ENCODE measurements at places on chromosomes 16 and 17.
A peak's percentile ranks its signal among the peaks of the same experiment; 100 is the strongest.

DNA sequence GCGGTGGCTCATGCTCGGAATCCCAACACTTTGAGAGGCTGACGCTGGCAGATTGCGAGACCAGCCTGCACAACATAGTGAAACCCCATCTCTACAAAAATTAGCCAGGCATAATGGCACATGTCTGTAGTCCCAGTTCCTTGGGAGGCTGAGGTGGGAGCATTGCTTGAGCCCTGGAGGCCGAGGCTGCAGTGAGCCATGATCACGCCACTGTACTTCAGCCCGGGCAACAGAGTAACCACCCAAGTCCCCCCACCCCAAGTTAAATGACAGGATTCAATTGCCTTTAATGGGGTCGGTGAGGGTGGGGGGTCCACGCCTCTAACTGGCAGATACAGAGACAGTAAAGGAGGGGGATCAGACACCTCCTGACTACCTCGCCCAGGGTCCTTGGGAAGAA, 44.9 kb downstream of the EMP2 start:
- DNase-seq, result no peak

- no peak for DNase-seq
Observed at GRCh38 chr17:57105591-57105990, 20.5 kb downstream of the AKAP1 start.

GRCh38 chr17:7348478-7349242, 3.3 kb upstream of the KCTD11 start:
- DNase-seq, result no peak

GRCh38 chr17:64448665-64449512, at the start of gene MILR1:
TSS of gene MILR1 (plus strand) at chr17:64449115. CDS start at chr17:64449169, 54 bp downstream.
- DNase-seq, result no peak

GRCh38 chr17:77690271-77691161, 268.0 kb upstream of the TNRC6C start:
- no peak for DNase-seq

DNA sequence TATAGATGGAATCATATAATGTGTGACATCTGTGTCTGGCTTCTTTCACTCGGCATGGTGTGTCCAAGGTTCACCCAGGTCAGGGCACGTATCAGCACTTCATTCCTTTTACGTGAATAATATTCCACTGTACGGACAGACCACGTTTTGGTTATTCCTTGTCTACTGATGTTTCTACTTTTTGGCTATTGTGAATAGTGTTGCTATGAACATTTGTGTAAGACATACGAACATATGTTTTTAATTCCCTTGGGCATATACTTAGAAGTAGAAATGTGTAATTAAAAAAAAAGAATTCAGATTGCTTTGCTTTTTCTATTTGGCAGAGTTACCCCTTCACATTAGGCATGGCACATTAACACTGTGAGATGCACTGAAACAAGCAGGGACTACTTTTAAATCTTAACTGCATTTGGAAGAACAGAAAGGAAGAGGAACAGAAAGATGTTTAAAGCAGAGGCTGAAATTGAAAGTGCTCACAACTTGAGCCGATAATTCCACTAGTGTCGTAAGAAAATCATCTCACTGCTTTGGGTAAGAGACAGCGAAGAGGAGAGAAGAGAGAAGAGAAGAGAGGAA, 105.3 kb downstream of the VPS53 start:
- no peak for DNase-seq

DNA sequence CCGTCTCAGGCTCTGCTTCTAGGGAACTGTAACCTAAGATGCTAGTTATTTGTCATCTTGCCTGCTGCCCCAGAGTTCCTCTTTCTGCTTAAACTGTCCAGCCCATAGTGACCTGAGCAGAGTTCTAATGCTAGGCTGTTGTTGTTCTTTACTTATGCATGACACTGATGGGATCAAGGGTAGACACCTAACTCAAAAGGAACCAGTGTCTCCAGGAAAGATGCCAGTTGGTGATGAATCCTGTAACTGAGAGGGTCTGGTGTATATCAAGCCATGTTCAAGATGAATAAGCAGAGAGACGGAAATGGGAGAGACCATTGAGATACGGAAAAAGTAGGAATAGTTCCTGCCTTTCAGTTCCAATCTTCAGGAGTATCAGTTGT, 13.7 kb downstream of the APOH start:
- no peak for DNase-seq

GRCh38 chr17:61399131-61400065, at the start of gene TBX2:
TSS of gene TBX2 (plus strand) at chr17:61399843. CDS start at chr17:61400177, 334 bp downstream.
- peak; percentile 72 for DNase-seq

GRCh38 chr16:3950343-3951193, 70.1 kb upstream of the CREBBP start:
- DNase-seq, result no peak

- DNase-seq, result no peak
Observed at GRCh38 chr17:39151150-39151942, at the start of gene PLXDC1. TSS of gene PLXDC1 (minus strand) at chr17:39151637. CDS start at chr17:39151437, 200 bp downstream.

DNA sequence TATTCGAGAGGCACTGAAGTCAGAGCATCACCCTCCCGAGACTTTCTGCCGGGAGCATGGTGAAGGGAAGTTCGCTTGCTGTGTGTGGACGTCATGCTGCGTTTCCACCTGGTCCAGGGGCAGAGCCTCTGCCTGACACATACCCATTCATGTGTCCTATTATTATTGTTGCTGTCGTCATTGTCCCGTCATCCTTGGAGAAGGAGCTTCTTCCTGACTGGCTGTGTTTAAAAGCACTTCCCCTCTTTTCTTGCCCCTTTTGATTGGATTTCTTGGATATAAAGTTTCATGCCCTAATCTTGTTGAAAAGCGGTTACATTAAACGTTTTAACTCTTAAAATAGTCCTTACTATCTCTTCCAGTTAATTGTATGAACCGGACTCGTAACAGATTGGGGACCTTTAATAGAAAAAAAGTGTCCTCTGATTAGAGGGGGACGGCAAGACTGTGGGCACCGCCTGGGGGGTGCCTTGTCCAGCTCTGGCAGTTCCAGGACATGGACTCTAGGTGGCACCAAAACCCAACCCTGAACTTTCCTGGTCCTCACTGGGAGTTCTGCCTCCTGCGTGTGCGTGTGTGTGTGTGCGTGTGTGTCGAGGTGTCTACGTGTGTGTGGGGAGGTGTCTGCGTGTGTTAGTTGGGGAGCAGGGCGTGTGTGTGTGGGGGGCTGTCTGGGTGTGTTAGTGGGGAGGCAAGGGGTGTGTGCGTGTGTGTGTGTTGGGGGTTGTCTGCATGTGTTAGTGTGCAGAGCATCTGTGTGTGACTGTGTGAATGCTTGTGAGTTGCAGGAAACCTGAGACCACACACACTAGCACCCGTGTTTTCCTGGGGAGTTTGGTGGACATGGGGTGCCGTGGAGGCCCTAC, 133.3 kb upstream of the CIBAR2 start:
- DNase-seq, result peak; percentile 55

DNA sequence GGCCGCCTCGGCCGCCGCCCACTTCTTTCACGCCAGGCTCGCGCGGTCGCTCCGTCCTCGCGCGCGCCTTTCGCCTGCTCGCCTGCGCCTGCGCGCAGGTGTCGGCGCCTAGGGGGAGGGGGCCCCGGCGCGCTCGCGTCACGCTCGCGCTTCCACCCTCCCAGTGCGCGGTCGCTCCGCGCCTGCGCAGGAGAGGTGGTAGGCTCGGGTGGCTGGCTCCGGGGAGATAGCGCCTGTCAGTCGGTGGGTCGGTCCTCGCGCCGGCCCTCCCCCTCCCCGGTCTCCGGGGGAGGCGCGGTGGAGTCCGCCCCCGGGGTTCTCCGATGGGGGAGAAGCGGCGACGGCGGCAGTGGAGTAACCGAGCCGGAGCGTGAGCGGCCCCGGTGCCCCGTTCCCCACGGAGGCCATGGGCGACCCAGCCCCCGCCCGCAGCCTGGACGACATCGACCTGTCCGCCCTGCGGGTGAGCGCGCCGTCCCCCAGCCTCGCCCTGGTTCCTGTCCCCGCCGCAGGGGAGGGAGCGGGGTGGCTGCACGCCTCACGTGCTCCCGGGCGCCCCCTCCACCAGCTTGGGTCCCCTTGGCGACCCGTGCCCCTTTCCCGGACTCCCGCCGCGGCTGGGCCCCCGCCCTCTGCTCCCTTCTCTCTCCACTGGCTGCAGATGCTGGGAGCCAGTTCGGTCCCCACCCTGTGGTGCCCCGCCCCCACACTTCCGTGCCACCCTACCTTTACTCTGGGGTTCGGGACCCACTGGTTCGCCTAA, at the start of gene MINK1:
TSS of gene MINK1 (plus strand) at position 163 of the 763 bp plus-strand sequence. CDS start at position 407, 244 bp downstream.
- peak; percentile 90 for DNase-seq

DNA sequence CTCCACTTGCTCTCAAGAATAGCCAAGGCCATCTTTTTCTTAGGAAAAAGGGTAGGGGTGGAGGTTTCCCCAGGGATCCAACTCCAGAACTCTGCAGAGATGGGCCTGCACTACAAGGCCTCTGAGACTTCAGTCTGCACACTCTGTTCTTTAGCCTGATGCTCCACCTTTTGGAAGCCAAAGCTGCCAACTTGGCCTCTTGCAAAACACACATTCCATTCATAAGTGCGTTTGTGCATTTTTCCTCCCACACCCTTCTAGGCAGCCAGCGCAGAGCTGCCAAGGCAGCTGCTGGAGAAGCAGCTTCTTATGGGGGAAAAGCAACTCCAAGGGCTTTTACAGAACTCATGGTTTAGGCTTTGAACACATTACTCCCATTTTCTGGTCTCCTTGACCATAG, 45.3 kb downstream of the REXO5 start:
- peak; percentile 52 for DNase-seq

DNA sequence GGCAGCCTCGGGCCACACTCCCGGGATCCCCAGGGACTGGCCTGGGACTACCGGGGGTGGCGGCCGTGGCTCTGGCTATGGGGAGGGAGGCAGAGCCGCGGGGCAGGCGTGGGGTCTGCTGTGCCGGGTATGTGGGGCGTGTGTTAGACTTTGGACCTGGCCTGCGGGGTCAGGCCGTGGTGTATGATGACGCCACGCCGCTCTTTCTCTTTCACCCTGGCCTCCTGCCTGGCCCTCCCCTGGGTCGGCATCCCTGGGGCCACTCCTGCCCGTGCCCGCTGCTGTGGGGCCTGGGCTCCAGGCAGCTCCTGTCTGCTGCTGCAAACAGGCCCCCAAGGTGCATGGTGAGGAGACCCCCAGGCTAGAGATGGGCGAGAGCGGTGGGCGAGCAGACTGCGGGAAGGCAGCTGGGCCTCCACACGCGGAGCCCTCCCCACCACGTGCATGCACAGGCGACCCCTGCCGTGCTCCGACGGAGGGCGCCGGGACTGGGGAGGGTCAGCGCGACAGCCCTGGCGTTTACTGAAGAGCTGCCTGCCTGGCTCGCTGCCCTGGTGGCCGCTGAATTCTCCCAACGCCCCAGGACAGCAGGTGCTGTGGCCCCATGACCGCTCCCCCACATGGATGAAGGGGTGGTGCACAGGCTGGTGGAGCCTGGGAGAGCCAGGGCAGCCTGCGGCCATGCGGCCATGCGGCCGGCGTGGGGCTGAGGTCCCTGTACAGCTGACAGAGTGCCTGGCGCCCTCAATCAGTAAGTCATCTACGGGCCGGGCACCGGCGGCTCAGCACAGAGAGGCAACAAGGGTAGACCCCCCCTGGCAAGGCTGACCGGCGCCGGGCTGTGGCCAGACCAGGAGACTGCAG, 16.0 kb downstream of the CAPN15 start:
- no peak for DNase-seq

DNA sequence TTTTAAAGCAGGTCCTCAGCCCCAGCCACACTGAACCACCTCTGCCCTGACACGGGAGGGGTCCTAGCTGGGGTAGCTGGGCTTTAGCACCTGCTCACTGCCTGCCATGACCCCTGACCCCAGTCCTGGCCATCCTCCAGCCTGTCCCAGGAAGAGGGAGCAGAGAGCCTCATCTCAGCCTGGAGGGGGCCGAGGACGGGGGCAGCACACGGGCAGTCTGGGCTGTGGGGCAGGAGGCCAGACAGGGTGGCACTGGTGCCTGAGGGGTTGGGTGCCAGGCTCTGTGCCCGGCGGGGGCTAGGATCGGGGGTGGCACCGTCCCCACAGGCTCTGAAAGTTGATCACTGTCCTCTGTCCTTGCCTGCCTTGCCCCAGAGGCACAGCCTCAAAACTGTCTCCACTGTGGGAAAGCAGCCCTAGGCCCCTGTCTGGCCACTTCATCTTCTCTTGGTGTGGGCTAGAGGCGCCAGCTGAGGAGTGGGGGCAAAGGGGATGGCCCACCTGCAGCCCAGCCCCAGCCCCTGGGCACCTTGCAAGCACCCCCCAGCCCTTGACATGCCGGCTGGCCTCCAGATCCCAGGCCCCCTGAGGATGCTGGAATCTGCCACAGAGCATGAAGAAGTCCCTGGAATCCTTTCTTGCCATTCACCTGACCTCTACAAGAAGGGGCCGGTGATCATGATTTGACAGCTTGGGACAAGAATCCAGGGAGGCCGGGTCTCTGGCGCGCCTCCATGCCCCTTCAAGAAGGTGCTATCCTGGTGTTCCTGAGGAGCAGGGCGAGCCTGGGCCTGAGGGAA, 15.7 kb downstream of the ENDOV start:
- DNase-seq, result no peak

DNA sequence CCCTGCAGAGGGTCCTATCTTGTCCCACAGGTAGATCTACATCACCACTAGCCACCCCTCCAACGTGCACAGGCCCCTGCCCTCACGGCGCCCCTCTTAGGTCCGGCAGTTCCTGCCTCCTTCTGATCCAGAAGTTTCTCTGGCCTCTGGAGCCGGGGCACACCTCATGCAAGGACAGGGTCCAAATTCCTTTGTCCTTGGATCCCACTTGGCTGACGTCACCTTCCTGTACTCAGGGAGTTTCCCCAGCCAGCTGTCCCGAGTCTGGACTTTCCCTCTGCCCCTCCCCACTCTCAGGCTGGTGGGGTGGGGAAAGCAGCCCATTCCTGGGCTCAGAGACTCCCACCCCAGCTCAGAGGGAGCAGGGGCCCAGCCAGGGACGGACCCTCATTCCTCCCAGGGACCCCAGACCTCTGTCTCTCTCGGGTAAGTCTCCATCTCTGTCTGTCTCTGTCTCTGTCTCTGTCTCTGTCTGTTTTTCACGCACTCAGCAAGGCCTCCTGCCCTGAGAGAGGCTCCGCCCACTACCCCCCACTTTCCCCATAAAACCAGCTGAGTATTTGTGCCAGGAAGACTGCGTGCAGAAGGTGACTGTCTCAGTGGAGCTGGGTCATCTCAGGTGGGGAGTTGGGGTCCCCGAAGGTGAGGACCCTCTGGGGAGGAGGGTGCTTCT, at the start of gene IL32:
TSS of gene IL32 (plus strand) at position 572 of the 673 bp plus-strand sequence. CDS start 172 bp downstream, outside the sequence.
- DNase-seq, result peak; percentile 58

- peak; percentile 67 for DNase-seq
Observed at GRCh38 chr17:58413684-58414083, 3.6 kb downstream of the RNF43 start.

DNA sequence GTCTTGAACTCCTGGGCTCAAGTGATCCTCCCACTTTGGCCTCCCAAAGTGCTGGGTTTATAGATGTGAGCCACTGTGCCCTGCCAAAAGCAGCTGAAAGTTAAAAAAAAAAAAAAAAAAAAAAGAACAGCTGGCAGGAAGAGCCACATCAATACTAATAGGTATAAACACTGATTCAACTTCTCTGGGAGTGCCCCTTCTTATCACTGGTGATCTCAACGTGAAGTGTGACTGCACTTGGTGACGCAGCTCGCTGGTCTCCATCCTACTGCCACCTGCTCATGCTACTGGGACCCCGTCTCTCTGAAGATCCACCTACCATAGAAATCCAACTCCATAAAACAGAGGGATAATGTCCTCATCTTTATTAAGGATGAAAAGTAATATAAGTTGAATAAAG, 40.8 kb downstream of the RNF157 start:
- DNase-seq, result no peak

GRCh38 chr17:62800585-62800984, 7.5 kb downstream of the MARCHF10 start:
- peak; percentile 30 for DNase-seq

GRCh38 chr17:79953335-79953734, 82.3 kb downstream of the TBC1D16 start:
- no peak for DNase-seq
